NCI-H1048 (cell line): ENCODE measurements at places on chromosomes 5 and 9.

DNA sequence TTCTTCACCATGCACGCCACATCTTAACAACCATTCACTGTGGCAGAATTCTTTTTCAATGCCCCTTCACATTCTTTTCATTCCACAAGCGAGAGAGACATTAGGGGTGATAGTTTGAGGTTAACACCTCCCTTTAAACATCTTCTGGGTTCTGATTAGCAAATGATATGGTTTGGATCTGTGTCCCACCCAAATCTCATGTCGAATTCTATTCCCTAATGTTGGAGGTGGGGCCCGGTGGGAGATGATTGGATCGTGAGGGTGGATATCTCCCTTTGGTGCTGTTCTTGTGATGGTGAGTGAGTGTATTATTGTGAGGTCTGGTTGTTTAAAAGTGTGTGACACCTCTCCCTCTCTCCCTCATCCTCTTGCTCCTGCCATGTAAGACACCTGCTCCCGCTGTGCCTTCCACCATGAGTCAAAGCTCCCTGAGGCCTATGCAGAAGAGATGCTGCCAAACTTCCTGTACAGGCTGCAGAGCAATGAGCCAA is 46.1 kb upstream of the RAI14 start:
- no peak for DNase-seq

DNA sequence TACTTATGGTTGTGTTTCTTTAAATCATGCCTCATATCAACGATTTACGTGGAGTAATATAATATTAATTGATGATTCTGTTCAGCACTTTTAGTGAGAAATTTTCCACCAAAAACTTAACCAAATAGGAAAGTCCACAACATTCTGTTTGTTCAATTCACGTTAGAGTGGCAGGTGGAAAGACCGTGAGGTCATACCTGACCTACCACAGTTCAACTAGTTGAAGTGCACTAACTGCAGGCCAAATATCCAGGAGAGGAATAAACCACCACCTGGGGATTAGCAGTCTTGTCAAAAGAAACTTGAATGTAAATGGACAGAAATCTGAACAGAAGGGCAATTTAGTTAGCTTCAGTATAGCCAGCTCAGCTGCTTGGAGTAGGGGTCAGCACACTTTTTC is 577.7 kb downstream of the KIF4B start:
- DNase-seq, result no peak

DNA sequence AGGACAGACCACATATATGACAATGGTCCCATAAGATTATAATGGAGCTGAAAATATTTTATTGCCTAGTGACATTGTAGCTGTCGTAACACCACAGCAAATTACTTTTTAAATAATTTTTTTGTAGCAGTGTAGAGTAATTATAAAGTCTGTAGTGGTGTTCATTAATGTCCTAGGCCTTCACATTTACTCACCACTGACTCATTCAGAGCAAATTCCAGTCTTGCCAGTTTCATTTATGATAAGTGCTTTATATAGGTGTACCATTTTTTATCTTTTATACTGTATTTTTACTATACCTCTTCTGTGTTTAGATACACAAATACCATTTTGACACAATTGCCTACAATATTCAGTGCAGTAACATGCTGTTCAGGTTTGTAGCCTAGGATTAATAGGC is 67.6 kb downstream of the TLE4 start:
- no peak for DNase-seq

DNA sequence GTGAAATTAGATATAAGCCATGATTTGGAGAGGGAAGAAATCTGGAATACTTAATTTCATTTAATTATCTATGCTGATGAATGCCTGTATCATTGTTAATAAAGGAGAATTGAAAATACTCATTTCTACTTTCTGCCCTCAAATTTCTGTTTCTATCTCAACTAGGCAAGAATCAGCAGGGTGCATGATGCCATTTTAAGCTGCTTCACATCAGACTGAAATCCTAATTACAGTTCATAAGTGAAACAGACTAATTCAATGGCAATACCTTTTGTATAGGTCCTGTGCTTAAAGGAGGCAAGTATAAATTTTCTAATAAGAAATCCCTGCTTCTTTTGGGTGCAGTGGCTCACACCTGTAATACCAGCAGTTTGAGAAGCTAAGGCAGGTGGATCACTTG is 22.3 kb upstream of the TAL2 start:
- DNase-seq, result no peak

GRCh38 chr5:148974642-148975327 is 88.1 kb downstream of the SH3TC2 start:
- DNase-seq, result no peak

GRCh38 chr5:675871-676698 is 17.1 kb downstream of the TPPP start:
- DNase-seq, result no peak

DNA sequence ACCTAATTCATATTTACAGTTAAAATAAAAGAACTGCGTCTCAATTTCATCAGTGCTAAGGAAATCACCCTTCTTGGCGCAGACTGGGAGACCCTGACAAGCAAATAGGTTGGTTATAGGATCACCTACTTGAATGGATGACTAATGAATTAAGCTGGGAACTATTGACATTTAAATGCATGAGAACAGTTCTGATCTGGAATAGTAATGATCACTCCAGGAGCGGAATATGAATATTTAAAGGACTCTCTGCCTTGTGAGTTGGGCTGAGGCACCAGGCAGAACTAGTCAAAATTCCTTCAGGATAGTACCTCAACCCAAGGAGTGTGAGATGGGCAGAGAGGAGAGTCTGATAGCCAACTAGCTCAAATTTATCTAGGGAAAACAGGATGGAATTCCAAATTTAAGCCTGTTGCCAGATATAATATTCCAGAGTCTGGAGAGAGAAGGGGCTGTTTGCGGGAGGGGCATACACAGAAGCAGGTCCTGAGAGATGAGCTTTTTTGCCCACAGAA is 364.4 kb downstream of the CSNK1G3 start:
- no peak for DNase-seq

DNA sequence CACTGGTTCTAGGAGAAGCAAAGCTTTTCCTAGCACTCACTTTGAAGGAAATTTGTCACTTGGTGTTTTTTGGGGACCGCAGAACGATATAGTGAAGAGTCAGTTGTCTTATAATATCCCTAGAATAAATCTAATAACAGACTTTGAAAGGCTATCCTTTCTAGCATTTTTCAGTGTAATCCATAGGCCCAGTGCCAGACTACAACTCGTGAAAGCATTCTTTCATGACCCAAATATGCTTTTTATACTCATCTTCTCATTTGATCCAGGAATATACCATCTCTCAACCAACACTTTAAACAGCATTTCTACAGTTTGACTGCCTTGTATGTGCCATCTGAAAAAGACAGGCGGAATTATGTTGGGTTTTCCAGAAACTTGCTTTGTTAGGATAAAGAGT is 104.0 kb downstream of the ERCC6L2 start:
- DNase-seq, result no peak

DNA sequence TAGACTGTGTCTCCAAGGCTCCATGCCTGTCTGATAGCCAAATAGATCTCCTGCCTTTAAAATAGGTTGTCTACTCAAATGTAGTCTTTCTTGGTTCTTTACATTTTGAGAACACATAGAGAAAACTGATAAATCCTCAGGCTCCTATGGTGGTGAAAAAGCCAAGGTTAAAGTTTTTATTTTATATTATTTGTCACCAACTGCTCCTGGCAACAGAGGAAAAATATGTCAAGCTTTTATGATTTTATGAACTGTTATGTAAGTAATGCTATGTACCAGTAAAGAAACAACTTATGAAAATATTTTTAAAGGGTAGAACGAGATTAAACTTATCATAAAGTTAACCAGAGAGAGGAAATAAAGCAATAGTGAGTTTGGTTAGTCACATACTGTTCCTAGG is 222.8 kb downstream of the NR2F1-AS1 start:
- no peak for DNase-seq

DNA sequence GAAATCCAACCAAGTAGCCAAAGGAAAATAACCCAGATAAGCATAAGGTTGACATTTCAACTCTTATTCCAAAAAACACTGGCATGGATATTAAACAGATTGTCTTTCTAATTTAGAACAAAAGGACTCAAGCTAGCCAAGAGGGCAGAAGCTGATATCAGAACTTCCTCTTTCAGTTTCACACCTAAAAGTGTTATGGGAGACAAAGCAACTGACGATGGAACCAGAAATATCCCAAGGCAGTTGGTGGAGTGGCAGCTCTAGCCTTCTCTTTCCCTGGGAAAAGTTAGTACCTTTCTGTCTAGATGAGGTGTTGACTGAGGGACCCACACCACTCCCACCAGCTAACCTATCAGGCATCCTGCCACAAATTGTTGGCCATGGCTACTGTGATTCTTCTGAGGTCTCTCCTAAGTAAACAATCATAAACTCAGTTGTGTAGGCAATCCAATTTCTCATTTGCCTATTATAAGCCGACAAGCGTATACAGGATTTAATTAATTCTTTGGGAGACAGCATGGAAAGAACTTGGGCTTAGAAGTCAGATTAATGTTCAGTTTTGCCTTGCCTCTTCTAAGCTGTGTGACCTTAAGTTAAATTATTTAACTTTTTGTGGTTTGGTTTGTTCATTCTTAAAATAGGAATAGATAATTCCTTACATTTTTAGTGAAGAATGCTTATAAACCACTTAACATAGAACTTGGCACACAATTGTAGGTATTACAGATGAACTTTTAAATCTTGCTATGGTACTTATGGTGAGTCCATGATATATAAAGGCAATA is 110.9 kb upstream of the ADAMTSL1 start:
- DNase-seq, result no peak

- DNase-seq, result no peak
Measured at GRCh38 chr9:129323376-129323998, 145.4 kb upstream of the IER5L start.

- DNase-seq, result no peak
Measured at GRCh38 chr5:11814373-11814772, 89.9 kb downstream of the CTNND2 start.

DNA sequence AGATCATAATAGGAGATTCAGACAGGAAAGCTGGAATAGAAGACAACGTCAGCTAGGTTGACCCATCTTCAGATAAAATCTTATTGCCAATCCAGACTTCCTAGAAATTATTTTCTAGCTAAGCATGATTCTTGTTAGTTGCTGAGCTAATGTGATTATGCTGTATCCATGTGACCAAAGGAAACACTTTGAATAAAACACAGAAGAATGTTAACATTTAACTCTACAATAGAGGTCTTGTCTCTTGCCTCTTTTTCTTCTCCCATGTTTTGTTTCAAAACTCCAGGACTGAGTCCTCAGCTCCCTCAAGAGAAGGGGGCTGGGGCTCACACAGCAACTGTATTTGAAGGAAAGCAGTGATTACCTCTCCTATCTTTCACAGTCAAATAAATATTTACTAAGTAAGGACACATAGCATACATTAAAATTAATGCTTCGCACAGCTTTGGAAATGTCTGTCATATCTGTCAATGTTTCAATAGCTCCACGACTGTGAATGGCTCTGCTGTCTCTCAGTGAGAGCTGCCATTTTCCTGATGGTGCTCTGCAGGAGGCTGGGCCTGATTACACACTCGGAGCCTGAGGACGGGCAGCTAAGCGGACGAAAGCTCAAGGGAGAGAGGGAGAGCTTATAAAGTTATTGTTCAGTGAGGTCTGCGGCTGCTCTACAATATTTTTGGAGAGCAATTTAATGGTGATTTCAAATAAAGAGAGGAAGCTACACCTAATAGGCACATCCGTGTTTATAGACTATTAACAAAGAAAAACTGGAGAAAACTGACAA is 64.8 kb upstream of the ZNF462 start:
- DNase-seq, result no peak

DNA sequence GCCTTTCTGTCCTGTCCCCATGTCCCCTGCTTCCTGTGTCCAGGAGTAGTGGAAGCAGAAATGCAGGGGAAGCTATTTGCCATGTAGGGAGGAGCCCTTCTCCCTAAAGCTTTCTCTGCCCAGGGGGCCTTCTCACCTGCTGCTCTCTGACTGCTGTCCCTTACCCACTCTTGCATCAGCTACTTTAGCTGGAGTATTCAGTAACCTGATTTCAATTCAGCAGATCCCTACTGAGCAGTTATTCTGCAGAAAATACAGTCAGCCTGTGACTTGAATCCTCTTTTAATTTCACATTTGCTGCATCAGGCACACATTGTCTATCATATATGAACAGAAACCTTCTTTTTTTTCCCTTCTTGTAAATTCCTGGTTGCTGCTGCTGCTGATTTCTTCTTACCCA is 90.4 kb downstream of the MVB12B start:
- no peak for DNase-seq

- no peak for DNase-seq
Measured at GRCh38 chr9:129759319-129759718, 6.5 kb upstream of the PTGES start.

- DNase-seq, result no peak
Measured at GRCh38 chr9:111016016-111016415, 22.3 kb downstream of the LPAR1 start.

DNA sequence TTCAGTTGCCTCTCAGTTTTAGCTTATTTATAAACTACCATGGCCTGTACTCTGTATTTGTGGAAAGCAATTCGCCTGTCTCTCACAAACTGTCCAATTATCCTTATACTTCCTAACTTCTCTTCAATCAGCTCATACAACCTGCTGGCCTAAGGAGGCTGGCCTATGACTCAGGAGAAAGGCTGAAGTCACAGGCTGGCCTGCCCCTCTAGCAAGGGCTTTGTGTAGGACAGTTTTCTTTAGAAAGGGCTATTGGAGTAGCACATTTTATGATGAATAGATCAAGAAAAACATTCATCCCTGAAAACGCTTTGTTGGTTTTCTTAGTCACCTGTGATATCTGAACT is 988.7 kb upstream of the ARRDC3 start:
- no peak for DNase-seq

DNA sequence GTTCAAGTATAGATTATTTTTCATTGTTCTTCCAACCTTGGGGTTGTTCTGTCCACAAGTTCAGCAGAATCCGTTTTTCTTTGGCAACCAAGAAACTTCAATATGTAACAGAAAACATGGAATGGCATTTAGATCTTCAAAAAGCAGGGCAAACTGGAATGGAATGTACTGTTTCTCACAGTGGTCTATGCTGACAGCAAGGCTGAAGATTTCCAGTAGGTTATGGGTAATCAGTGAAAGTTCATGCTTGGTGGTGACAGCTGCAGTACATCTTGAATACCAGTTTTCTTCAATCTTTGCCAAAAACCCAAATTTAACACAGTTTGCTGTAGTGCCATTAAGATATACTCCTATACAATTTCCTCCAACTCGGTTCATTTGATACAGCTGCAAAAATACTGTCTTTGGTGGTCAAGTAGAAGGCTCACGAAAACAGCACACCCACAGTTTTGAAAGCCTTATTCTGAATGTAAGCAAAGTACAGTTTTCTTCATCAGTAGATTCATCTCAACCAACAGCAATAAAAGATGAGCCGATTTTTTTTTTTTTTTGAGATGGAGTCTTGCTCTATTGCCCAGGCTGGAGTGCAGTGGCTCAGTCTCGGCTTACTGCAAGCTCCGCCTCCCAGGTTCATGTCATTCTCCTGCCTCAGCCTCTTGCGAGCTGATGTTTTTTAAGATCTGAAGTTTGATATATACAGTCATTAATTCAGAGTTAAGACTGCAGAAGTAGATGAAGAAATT is 4.9 kb downstream of the TRIM52 start:
- no peak for DNase-seq

DNA sequence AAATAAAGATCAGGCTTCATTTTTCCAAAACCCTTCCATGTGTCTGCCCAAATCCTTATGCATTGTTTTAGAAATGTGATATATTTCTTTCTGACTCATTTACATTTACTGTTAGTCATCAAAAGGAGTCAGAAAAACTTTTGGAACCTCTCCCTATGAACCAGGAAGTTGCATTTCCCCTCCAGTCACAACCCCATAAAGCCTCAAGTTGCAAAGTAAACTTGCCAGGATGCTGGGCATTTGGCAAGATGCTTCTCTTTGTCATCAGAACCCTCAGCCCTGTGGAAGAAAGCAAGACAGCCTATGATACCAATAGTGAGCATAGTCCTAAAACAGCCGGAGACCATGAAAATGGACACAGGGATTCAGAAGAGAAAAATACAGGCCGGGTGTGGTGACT is 84.2 kb downstream of the MUSK start:
- DNase-seq, result no peak
